IgD-negative memory B cell (primary cell): ENCODE measurements at places on chromosomes 1 and 21. TPM values are rescaled to one million over a fixed set of nuclear protein-coding genes. Genes with fewer than 3 reads are reported as not detected.

FMO5 gene
- polyA plus RNA-seq, result 1.9 TPM

HFM1 gene
- polyA plus RNA-seq, result not detected

PRAMEF6 gene
- polyA plus RNA-seq, result not detected

OPTC gene
- polyA plus RNA-seq, result not detected

B3GALT5 gene
- not detected for polyA plus RNA-seq

PLA2G2D gene
- 10.1 TPM for polyA plus RNA-seq

DENND2C gene
- 0.25 TPM for polyA plus RNA-seq

RHD gene
- polyA plus RNA-seq, result 0.19 TPM

RHOU gene
- not detected for polyA plus RNA-seq

ITLN2 gene
- polyA plus RNA-seq, result not detected

CHODL gene
- polyA plus RNA-seq, result 0.21 TPM

CBR3 gene
- polyA plus RNA-seq, result 23.7 TPM

IPP gene
- 11.0 TPM for polyA plus RNA-seq

SYTL1 gene
- polyA plus RNA-seq, result 130 TPM

RIIAD1 gene
- not detected for polyA plus RNA-seq

NOTCH2 gene
- 46.5 TPM for polyA plus RNA-seq

SV2A gene
- 0.18 TPM for polyA plus RNA-seq

BNIPL gene
- polyA plus RNA-seq, result 0.13 TPM

KRTAP19-3 gene
- not detected for polyA plus RNA-seq

CELA2B gene
- polyA plus RNA-seq, result not detected

SPRR2F gene
- not detected for polyA plus RNA-seq

AJAP1 gene
- not detected for polyA plus RNA-seq

POGK gene
- 18.3 TPM for polyA plus RNA-seq

FCRL2 gene
- polyA plus RNA-seq, result 52.3 TPM

ADGRL4 gene
- polyA plus RNA-seq, result not detected

GPR52 gene
- not detected for polyA plus RNA-seq

DIO1 gene
- polyA plus RNA-seq, result 0.18 TPM

TMED5 gene
- 31.9 TPM for polyA plus RNA-seq

APCS gene
- polyA plus RNA-seq, result not detected

SH3GLB1 gene
- 42.1 TPM for polyA plus RNA-seq

MCOLN2 gene
- polyA plus RNA-seq, result 12.4 TPM

CHIA gene
- 1.0 TPM for polyA plus RNA-seq

S100A7A gene
- polyA plus RNA-seq, result not detected

OR2AK2 gene
- not detected for polyA plus RNA-seq

AMIGO1 gene
- 0.88 TPM for polyA plus RNA-seq

NPHS2 gene
- not detected for polyA plus RNA-seq

C1orf116 gene
- polyA plus RNA-seq, result 0.14 TPM

CLCA4 gene
- polyA plus RNA-seq, result 0.16 TPM

PFDN2 gene
- 95.2 TPM for polyA plus RNA-seq

FCRLB gene
- polyA plus RNA-seq, result 11.1 TPM

HCRTR1 gene
- polyA plus RNA-seq, result not detected

LCE1F gene
- not detected for polyA plus RNA-seq

SMIM1 gene
- polyA plus RNA-seq, result not detected

S100A9 gene
- polyA plus RNA-seq, result 44.6 TPM

DCDC2B gene
- not detected for polyA plus RNA-seq

AADACL3 gene
- polyA plus RNA-seq, result not detected

CNR2 gene
- 52.1 TPM for polyA plus RNA-seq

KRTAP13-2 gene
- polyA plus RNA-seq, result not detected

S100A5 gene
- 1.4 TPM for polyA plus RNA-seq

DYRK3 gene
- polyA plus RNA-seq, result 0.31 TPM

PLA2G5 gene
- polyA plus RNA-seq, result not detected

AADACL4 gene
- polyA plus RNA-seq, result not detected

TOMM20 gene
- polyA plus RNA-seq, result 76.4 TPM

CLCA2 gene
- polyA plus RNA-seq, result not detected

GLIS1 gene
- polyA plus RNA-seq, result not detected

FOXD2 gene
- 0.04 TPM for polyA plus RNA-seq

HSD3B2 gene
- polyA plus RNA-seq, result not detected

MAEL gene
- not detected for polyA plus RNA-seq

LCE1E gene
- polyA plus RNA-seq, result not detected

OR10J1 gene
- polyA plus RNA-seq, result not detected
